Lower lobe of right lung (tissue), 2 donors: ENCODE measurements at places on chromosomes 12 and 14. TPM values are rescaled to one million over a fixed set of nuclear protein-coding genes. Genes with fewer than 3 reads are reported as not detected.

SMCO2 gene
- total RNA-seq, result 0.47 TPM

ANKS1B gene
- 4.0 TPM for total RNA-seq

PRH2 gene
- not detected for total RNA-seq

CDK17 gene
- 41.7 TPM for total RNA-seq

ZNF605 gene
- total RNA-seq, result 13.3 TPM

NANOG gene
- not detected for total RNA-seq
